ENCODE measurements at places on chromosomes 12 and 14.

- no peak for DNase-seq
Observed at GRCh38 chr14:28755884-28756268, 10.7 kb upstream of the FOXG1 start.

DNA sequence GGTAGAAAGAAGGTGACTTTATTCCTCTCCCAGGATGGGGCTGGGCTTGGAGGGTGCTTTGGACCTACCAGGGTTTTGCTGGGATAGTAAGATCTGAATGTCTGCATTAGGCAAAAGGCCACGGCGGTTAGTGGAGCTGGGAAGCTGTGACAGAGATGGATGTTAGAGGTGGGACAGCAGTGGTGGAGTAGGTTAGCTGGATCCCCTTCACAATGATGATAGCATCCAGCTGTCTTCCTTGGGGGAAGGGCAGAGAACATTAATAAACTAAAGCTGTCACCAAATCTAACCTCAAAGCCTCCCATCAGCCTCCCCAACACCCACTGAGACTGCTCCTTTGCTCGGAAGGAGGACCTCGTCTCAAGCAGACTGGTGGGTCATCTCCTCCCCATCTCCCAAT lies 104.8 kb downstream of the GPATCH2L start:
- DNase-seq = no peak

DNA sequence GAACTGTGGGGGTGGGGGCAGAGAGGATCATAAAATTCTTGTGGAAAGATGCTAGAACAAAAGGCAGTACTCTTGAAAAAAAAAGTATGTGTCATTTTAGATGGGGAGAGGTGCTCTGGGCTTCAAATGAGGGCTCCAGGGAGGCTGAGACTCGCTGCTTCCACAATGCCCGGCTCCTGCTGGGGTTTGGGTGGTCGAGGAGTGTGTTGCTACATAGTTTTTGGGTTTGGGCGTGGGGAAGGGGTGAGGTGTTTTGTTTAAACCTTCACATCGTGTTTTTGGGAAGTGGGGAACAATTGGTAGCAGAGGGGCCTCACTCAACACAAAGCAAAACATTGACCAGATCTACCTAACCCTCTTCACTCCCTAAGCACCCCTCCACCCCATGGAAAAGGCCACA lies 8.1 kb downstream of the ISCA2 start:
- DNase-seq = no peak

GRCh38 chr14:86639146-86639545 lies 1109.2 kb downstream of the FLRT2 start:
- DNase-seq = no peak

GRCh38 chr14:78644824-78645559 lies 474.8 kb downstream of the NRXN3 start:
- DNase-seq = no peak

DNA sequence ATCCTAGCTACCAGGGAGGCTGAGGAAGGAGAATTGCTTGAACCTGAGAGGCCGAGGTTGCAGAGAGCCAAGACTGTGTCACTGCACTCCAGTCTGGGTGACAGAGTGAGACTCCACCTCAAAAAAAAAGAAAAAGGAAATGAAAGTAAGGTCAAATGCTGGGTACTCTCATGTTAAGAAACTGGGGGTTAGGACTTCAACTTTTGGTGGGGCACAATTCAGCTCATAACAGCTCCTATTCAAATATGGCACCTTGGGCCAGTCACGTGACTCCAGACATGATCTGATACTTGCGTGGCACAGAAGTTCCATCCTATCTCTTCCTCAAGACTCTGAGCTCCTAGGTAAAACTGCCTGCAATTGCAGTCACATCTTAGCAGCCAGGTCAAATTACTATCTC lies 142.7 kb downstream of the EGLN3 start:
- DNase-seq = no peak

- DNase-seq = no peak
Observed at GRCh38 chr14:30991408-30991807, 34.0 kb upstream of the AP4S1 start.

DNA sequence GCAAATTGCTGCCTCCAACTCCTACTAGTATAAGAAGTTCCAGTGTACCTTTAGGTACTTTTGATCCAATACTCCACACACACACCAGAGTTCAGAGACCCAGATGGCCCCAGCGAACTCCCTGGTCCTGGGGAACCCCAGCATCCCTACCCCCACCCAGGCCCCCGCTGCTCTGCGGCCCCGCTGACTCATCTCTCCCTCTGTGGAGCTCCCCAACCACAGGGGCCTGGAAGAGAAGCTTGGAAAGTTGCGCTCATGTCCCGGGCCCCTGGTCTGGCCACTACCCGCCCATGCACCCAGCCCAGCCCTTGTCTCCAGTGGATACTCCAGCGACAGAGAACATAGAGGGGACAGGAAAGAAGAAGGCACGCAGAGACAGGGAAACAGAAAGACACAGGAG lies 4.2 kb upstream of the SP7 start:
- DNase-seq = no peak

GRCh38 chr12:95951515-95951914 lies 8.4 kb downstream of the AMDHD1 start:
- no peak for DNase-seq

DNA sequence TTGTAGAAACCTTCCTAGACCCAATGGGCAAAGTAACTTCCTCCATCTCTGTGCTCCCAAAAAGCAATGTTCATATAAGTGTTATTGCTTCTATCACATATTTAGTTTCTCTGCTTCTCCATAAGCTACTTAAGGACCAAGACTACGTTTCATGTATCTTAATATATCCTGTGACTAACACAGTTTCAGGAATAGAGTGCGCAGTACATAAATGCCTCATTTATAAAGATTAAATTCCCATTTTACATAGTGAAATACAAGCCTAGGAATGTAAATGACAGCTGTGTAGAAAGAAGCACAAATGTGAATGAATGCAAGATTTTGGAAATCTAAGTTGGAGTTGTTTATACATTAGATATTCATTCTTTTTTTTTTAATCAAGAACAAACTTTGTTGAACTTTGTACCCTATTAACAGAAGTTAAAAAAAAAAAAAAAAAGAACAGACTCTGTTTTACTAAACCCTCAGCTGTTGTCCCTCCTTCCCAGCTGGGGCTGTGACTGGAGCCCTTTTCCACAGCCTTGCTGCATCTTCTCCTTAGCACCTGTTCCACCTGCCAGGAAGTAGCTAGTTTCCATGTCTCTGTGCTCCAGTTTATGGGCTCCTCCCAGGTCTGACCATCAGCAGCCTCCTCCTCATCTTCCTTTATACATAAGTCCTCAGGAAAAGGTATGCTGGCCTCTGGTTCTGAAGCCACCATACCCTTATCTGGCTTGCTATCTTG lies 7.0 kb upstream of the METTL17 start:
- no peak for DNase-seq

- DNase-seq = no peak
Observed at GRCh38 chr12:64091186-64091585, 130.9 kb downstream of the KICS2 start.

DNA sequence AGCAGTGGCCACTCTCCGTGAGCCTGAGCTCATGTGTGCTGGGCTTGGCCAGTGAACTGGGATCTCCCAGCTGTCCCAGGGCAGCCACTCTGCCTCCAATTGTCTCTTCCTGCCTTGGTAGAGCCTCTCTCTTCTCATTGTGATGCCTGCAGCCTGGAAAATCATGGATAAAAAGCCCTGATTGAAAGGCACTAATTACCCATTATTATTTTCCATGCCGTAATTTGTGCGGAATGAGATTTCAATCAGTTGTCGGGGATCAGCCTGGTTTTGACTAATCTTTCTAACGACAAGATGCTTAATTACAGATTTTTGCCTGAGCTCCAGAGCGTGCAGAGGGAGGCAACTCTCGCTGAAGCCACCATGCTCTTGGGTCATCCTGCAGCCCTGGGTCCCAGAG lies 52.7 kb downstream of the ESRRB start:
- no peak for DNase-seq

DNA sequence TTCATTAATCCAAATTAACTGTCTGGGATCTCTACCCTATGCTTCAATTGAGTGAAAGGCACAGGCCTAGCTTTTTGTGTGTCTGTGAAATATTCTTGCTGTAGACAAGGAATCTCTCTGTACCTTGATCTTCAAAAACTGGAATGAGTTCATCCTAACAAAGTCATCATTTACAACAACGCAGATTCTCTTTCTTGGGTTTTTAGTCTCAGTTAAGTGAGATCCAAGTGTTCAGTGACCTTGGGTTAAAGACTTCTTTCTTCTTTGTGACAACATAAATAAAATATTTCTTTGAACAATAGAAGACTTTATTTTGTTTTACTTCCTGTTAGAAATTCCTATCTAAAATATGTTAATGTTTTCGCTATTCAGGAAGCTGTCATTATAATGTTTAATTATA lies 192.2 kb upstream of the LMNTD1 start:
- no peak for DNase-seq

DNA sequence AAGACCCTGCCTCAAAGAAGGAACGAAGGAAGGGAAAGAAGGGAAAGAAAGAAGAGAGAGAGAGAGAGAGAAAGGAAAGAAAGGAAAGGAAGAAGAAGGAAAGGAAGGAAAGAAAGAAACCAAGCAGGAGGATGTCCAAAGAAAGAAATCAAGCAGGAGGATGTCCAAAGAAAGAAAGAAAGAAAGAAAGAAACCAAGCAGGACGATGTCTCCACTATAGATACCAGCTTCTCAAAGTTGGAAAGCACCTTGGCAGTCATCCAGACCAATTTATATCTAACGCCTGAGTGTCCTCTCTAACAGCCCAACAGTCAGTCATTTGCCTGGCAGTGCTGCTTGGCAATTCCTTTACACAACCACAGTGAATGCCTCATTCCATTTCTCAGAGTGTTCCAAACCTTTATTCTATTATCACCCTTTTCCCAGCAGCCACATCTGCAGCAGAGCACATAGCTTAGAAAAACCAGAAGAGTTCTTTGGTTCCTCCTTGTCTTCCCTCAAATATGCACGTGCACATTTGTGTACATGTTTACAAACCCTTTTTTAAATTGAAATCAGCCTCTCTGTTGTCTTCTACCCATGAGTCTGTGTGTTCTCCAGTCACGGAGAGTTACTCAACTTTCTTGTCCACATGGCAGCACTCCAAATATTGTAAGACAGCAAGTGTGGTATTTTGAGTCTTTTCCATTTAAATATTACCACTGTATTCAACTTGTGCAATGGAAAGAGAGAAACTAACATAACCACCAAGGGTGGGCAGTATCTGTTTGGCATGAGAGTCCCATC lies 138.4 kb downstream of the STXBP6 start:
- DNase-seq = no peak

DNA sequence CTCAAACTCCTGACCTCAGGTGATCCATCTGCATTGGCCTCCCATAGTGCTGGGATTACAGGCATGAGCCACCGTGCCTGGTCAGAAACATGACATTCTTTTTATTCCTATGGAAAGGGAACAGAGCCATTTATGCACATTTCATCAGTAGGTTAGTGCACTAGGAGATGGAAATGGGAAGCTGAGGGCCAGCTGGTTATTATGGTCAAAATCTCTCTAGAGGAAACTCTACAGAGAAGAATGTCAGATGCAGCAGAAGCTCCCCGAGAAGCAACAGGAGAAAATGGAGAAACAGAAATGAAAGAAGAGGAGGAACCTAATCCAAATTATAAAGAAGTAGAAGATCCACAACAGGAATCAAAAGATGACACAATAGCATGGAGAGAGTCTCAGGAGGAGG lies 2.7 kb downstream of the CFAP251 start:
- DNase-seq = no peak

DNA sequence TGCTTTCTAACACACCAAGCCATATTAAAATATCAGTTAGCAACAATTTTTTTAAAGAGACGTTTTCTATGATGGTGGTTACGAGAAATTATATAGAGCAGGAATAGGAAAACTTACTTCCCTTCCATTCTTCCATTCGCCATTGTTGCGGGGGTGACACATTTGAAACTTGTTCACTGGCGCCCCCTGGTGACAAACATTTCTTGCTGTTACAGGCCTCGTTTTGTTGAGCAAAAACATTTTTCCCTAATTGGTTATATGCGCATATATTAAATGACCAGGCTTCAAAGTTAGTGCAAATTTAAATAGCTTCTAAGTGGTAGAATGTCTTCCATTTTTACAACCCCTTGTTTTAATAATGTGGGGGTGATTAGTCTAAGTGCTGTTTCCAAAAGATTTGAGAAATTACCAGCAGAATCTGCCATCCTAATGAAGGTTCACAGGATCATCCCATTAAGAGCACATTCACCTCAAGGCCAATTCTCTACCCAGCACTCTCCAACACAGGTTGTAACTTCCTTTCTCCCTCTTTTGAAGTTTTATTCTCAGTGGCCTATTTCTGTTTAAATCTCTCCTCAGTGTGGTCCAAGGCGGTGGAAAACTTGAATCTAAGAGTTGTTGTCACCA lies 1124.7 kb downstream of the FLRT2 start:
- DNase-seq = no peak

DNA sequence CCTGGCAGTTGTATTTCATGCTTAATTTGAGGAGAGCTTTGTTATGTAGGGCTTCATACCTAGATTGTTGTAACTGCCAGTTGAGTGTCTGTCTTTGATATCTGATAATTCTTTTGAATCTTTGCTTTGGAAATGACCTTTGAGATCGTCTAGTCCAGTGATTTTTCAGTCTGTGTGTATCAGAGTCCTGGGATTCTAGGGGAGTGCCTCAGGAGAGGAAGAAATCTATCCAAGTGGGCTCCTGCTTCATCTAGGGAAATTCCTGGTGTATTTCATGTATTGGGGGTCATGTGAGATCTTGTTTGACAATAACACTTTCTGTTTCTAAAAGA lies 98.6 kb downstream of the FIGNL2 start:
- no peak for DNase-seq

DNA sequence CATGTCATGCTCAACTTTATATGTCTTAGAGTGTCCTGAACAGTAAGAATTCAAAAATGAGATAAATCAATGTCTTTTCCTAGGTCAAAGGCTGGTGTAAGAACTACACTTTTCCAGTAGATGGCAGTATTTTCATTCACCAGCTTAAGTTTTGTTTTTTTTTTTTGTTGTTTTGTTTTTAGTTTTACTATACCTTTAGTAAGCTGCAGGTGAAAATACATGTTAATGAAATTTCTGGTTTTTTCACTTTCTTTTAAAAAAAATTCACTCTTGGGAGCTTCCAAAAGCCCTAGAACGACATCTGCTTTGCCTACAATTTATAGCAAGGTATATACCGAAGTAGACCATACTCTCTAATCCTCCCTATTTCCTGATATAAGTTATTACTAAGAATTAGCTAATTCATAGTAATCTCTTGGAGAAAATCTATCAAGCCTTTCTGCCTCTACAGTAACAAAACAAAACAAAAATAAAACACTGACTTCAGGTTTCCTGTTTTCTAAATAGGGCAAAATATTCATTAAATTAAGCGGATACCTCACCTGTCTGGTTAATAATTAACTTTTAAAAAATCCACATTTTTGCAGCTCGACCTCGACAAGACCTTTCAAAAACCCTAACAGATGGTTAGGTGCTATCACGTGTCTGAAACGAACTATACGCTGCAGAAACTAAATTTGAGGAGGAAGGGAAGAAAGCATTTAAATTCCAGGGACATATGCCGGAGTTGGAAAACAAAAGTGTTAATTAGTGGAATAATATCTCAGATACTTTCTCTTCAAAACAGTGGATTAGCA lies 2.7 kb upstream of the SAMD4A start:
- peak; percentile 35 for DNase-seq

DNA sequence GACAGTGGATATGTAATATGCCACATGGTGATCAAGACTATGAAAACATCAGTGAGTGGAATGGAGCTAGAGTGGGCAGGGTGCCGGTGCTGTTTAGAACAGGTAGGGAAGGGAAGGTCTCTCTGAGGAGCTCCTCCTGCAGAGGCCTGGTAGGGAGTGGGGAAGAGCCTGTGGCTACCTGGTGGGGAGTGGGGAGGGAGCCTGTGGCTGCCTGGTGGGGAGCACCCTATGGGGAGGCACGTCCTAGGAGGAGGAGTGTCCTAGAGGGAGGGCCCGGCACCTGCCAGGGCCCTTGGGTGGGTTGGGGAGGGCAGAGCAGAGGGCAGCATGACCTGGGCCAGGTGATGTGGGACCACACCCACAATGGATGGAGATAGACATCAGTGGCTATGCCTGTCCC lies 122.6 kb downstream of the ADGRD1 start:
- no peak for DNase-seq
